Colonic mucosa (tissue), 4 donors: ENCODE measurements at places on chromosomes 5 and 9. TPM values are rescaled to one million over a fixed set of nuclear protein-coding genes. Genes with fewer than 3 reads are reported as not detected.

- DNase-seq, result no peak
Measured at GRCh38 chr9:38350529-38350928, 42.0 kb upstream of the ALDH1B1 start.

Gene RIOK2
- total RNA-seq, result 23.9 TPM

GRCh38 chr5:127802477-127802865, 99.3 kb downstream of the CCDC192 start:
- no peak for DNase-seq

Gene CCNB1
- 189 TPM for total RNA-seq

GRCh38 chr9:88984543-88984883, 6.8 kb upstream of the S1PR3 start:
- DNase-seq, result no peak

DNA sequence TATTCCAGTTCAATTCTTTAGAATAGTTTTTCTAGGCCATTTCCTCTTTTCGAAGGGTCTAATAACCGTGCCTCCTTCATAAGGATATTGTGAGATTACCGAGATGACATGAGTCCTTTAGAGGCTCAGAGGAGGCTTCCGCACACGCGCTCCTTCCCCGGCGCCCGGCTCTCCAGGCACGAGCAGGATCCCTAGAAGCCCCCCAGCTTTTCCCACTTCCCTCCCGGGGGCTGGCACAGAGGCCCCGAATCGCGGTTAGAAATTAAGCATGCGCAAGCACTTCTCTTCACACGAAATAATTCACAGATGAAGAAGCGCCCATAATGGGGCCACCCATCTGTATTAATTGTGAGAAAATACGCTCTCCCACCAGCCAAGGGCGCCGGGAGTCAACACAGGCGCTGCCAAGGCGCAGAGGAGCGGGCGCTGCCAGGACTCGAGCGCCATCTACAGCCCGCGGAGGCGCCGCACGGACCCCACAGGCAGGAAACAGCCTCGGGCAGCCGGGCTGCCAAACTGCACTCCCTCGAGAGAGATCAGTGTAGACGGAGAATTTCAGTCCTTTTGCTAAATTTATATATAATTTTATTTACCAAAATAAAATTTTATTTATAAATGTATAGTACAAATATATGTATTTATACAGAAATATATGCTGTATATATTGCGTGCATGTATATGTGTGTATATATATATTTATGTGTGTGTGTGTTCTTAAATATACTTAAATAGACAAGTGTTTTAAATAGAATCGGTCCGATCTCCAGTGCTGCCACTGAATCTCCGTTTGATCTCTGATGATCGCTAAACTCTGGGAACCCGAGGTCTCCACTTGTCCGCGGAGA, 258.1 kb upstream of the NFIL3 start:
- DNase-seq, result peak; percentile 64

Gene MARCOL
- total RNA-seq, result not detected

Gene ZNF354C
- total RNA-seq, result 1.9 TPM

Gene PCDHAC1
- total RNA-seq, result 0.11 TPM

GRCh38 chr5:157574456-157575380, 857 bp downstream of the ADAM19 start:
- DNase-seq, result peak; percentile 29

DNA sequence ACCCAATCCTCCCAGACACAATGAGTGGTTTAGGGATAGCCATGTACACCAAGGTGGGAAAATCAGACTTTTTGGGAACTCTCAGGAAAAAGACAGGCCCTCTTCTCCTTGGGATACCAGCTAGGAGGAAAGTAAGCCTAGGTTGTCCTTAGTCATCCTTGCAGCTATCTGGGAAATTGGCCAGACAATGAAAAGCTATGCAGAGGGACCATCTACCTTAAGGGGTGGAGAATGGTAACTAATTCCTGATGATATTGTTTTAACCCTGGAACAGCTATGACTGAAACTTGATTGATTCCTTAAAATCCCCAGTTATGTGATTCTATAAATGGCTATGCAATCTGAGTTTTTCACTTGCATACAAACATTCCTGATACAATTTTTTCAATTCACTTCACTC, 88.9 kb upstream of the BNC2 start:
- DNase-seq, result no peak
